ENCODE measurements at places on chromosomes 6 and 20.

- DNase-seq: no peak
Measured at GRCh38 chr20:17570347-17571152, 675 bp downstream of the DSTN start.

- no peak for DNase-seq
Measured at GRCh38 chr6:108568101-108568500, 7.4 kb downstream of the FOXO3 start.

- no peak for DNase-seq
Measured at GRCh38 chr6:751765-752164, 58.8 kb upstream of the EXOC2 start.

DNA sequence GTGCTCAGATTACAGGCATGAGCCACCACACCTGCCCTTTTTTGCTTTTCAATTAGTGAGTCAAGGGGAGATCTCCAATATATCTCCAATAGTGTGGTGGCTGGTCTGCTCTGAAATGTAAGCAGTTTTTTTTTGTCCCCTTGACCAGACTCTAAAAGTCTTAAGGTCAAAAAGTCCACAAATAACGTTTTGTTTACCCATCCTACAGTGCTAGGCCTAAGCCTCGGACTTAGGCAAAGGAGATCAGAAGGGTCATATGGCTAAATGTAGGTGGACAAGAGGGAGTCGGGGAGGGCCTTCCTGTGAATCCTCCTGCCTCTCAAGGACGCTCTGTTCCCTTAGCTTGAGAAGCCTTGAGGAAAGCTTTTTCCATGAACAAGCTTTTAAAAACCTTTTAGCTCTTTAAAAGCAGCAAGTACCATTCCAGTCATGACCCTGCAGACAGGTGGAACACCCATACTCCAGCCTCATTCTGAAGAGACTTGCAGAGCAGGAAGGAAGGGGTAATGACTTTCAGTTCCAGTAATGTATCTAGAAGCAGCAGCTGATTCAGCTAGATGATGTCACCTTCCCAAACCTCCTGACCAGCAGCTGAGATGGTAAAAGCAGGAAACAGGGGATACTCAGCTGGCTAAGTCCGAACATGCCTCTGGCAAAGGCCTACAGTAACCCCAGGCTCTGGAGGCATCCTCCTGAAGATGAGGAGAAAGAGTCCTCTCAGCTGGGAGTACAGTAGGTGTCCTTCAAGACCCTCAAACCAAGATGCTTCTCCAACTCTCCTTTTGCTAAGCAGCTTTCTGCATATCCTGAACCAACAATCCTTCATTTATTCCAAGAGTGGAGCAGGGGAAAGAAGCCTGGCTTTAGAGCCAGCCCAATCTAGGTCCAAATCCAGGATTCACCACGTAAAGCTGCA is 23.6 kb downstream of the BCL2L1 start:
- DNase-seq: no peak

DNA sequence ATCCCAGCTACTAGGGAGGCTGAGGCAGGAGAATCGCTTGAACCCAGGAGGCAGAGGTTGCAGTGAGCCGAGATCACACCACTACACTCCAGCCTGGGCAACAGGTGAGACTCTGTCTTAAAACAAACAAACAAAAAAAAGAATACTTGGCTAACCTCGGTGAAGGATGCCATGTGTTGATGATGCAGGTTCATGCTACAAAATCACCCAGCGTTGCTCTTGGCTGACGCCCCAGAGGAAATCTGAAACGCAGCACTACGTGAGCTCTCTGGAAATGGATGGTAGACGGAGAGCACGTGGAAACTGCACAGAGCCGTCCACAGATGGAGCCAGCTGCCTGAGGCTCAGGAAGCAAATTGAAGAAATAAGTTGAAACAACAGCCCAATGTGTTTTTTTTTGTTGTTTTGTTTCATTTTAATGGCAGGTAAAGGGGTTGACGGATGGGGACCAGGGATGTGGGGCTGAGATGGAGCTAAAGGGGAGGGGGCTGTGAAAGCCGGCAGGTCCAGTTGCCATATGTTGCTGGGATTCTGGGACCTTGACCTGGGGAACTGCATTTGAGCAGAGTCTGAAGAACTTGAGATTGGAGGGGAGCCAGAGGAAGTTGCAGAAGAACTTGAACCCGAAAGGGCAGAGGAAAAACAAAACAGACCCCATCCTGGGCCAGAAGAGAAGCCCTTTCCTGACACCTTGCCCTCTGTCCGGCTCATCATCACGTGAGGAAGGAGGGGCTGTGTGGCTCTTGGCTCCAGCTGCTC is 12.8 kb upstream of the MANBAL start:
- DNase-seq: no peak

GRCh38 chr20:47781632-47782031 is 3.6 kb downstream of the SULF2 start:
- DNase-seq: no peak
